ENCODE measurements at places on chromosomes 7 and 10. TPM values are rescaled to one million over a fixed set of nuclear protein-coding genes. Genes with fewer than 3 reads are reported as not detected.

GRCh38 chr7:70053421-70053820 is 455.1 kb downstream of the AUTS2 start:
- H3K36me3 ChIP-seq: no peaks in the 10 kb centered on the region
- no peak for DNase-seq

GRCh38 chr7:26307226-26307625 is 15.6 kb downstream of the SNX10 start:
- no peak overlapping the region for H3K27ac ChIP-seq
- H3K4me1 ChIP-seq: no peaks in the 10 kb centered on the region
- no peak for DNase-seq
- H3K4me3 ChIP-seq: no peak overlapping the region
- no peaks in the 10 kb centered on the region for H3K27me3 ChIP-seq

The KIF20B gene
- total RNA-seq: 39.7 TPM

DNA sequence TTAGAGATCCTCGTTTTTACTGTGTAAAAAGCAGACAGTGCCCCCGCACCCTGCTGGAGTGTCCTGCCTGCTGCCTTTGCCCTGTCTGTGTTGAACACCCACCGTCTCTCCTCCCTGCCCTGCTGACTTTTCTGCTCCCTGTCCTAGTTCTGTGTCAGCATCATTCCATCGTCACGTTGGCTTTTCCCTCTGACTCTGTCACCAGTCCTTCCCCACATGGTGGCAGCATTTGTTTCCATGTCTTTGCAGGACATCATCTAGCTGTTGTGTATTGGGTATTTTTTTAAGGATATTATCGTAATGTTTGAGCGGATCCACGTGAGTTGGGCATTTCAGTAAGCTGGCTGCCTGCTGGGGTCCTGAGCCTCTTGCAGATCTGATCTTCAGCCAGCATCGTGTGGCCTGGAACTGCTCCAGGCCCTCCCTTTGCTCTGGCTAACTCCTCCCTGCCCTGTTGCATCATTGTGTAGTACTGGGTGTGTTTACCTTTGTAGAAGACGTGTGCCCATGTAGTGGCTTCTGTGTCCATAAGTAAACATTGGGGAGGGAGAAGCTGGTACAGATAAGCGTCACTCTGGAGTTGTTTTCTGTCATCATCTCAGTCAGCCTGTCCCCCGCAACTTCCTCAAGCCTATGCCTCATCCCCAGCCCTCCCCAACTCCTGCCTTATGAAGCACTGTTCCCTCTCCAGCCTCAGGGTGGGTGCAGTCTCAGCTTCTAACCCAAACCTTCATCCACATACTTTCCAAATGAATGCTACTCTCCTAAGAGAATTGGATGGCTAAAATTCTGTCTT is 44.3 kb downstream of the TRRAP start:
- no peak overlapping the region for H3K4me3 ChIP-seq
- H3K4me1 ChIP-seq: no peaks in the 10 kb centered on the region
- H3K27me3 ChIP-seq: no peaks in the 10 kb centered on the region

DNA sequence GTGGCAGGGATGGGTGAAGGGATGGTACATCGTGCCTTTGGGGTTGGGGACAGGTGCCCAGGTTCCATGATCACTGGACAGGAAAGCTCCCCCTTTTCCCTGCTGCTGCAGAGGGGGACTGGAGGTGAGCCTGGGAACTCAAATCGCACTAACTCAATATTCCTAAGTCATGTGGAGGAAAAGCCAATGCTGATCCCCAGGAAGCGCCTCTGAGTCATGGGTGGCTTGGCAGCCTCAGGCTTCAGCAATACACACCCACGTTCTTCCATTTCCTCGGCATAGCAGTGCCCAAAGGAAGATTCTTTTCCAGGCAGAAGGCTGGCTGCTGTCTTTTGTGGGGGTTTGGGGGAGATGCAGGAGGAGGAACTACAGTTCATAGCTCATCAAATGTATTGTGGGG is 165.8 kb downstream of the CCDC3 start:
- H3K27ac ChIP-seq: no peak overlapping the region
- no peaks in the 10 kb centered on the region for H3K27me3 ChIP-seq
- H3K4me3 ChIP-seq: no peak overlapping the region

The GRID1 gene
- not detected for total RNA-seq

- H3K36me3 ChIP-seq: no peaks in the 10 kb centered on the region
- H3K27me3 ChIP-seq: no peaks in the 10 kb centered on the region
- peaks cover 4% of the 10 kb centered on the region for H3K4me1 ChIP-seq
- H3K4me3 ChIP-seq: no peak overlapping the region
These were observed 26.5 kb downstream of the MDH2 start for GRCh38 chr7:76074306-76074971.

The CNTNAP2 gene
- not detected for total RNA-seq

GRCh38 chr7:127532151-127532550 is 53.2 kb downstream of the GCC1 start:
- DNase-seq: no peak
- H3K27ac ChIP-seq: no peak overlapping the region
- no peaks in the 10 kb centered on the region for H3K4me1 ChIP-seq
- H3K36me3 ChIP-seq: no peaks in the 10 kb centered on the region

The SEM1 gene
- total RNA-seq: 94.7 TPM

The ERVW-1 gene
- total RNA-seq: not detected

- H3K27me3 ChIP-seq: no peaks in the 10 kb centered on the region
- H3K27ac ChIP-seq: no peak overlapping the region
- no peak overlapping the region for H3K4me3 ChIP-seq
- H3K4me1 ChIP-seq: no peaks in the 10 kb centered on the region
- no peak for DNase-seq
These were observed 369.1 kb downstream of the GRID1 start for GRCh38 chr10:85997544-85997943.

DNA sequence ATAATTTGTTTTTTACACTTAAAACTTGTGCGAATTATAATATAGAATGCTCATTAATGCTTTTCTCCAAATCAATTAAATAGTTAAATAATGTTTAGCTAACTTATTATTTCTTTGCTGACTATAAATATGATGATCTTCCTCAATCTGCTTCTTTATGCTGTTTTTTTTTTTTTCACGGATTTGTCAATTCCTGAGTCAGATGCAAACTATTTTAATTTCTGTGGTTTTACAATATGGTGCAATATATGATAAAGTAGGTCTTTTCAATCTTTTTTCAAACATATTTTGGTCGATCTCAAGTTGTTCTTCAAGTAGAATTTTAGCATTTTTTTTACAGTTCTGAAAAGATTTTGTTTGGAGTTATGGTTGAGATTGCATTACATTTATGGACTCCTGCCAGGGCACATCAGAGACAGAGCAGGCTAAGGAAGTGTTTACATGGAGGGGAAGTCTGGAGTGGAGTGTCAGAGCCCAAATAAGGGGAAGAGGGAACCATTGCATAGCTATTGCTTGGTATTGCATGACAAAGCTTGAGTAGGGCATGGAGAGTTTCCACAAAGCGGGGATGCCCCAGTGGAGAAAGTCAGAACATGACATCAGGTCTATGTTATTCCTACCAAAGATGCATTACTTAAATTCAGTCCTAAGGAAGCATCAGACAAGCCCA is 204.4 kb downstream of the OTUD1 start:
- H3K4me1 ChIP-seq: no peaks in the 10 kb centered on the region
- no peaks in the 10 kb centered on the region for H3K27me3 ChIP-seq
- no peak overlapping the region for H3K27ac ChIP-seq
- no peak for DNase-seq

GRCh38 chr10:123854003-123854402 is 37.6 kb downstream of the CPXM2 start:
- H3K27me3 ChIP-seq: no peaks in the 10 kb centered on the region
- H3K36me3 ChIP-seq: no peaks in the 10 kb centered on the region
- no peak for DNase-seq
- no peak overlapping the region for H3K27ac ChIP-seq
- H3K4me1 ChIP-seq: peaks cover 1% of the 10 kb centered on the region

DNA sequence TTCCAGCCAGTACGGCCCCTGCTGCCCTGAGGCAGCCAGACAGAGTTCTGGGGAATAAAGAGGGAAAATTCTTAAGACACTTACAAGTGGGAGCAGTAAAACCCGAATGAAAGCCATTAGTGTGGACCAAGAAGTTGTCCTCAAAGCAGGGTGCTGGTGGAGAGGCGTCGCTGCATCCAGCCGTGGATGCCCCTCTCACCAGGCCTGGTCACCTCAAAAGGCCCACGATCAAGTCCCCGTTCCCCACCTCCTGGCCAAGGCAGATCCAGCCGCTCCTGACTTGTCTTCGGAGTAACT is 656 bp downstream of the VSTM4 start:
- no peaks in the 10 kb centered on the region for H3K36me3 ChIP-seq
- peaks cover 23% of the 10 kb centered on the region for H3K27me3 ChIP-seq
- no peak overlapping the region for H3K27ac ChIP-seq
- H3K4me3 ChIP-seq: peak overlapping the region; percentile 40

DNA sequence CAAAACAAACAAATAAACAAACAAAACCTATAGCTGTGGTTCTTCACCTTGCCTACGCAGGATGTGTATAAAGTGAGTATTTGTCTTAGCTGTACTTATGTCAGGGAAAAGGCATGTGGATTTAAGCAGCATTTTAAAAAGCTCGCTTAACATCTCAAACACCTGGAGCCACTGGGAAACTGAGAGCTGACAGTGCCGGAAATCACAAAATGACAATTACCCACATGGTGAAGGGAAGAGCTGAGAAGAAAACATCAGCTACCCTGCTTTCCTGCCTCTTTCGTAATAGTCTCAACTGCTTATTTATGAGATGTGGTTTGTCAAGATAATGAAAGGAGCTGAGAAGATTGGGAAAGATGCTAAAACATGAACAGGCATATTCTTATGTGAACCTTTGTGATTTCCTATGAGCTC is 31.1 kb upstream of the MSMB start:
- no peaks in the 10 kb centered on the region for H3K27me3 ChIP-seq
- no peak overlapping the region for H3K4me3 ChIP-seq
- H3K4me1 ChIP-seq: no peaks in the 10 kb centered on the region
- no peak overlapping the region for H3K27ac ChIP-seq

- no peaks in the 10 kb centered on the region for H3K4me1 ChIP-seq
- H3K27ac ChIP-seq: no peak overlapping the region
- no peak overlapping the region for H3K4me3 ChIP-seq
- H3K36me3 ChIP-seq: no peaks in the 10 kb centered on the region
- no peaks in the 10 kb centered on the region for H3K27me3 ChIP-seq
These were observed 1191.1 kb downstream of the SORCS1 start for GRCh38 chr10:105973360-105973759.

The NUP205 gene
- 81.3 TPM for total RNA-seq

DNA sequence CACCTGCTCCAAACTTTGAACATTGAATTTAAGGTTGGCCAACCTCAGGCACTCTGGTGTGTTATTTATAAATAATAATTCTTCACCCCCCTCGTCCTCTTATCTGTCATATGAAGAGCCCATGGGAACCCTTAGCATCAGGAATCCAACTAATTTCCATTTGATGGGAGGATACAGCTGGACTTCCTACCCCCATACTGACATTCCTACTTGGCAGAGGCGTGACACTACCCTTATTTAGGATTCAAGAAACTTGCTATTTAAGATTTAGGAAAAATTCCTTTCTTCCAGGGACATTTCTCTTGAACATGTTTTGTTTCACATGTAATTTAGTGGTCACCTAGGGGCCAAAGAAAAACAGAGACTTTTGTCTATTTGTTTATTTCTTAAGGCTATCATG is 171.9 kb upstream of the NRP1 start:
- H3K4me3 ChIP-seq: no peak overlapping the region
- H3K27me3 ChIP-seq: peaks cover 3% of the 10 kb centered on the region
- no peak for DNase-seq
- H3K36me3 ChIP-seq: no peaks in the 10 kb centered on the region
- H3K27ac ChIP-seq: no peak overlapping the region

The SLC16A12 gene
- total RNA-seq: not detected

The SUGCT gene
- total RNA-seq: 2.2 TPM

DNA sequence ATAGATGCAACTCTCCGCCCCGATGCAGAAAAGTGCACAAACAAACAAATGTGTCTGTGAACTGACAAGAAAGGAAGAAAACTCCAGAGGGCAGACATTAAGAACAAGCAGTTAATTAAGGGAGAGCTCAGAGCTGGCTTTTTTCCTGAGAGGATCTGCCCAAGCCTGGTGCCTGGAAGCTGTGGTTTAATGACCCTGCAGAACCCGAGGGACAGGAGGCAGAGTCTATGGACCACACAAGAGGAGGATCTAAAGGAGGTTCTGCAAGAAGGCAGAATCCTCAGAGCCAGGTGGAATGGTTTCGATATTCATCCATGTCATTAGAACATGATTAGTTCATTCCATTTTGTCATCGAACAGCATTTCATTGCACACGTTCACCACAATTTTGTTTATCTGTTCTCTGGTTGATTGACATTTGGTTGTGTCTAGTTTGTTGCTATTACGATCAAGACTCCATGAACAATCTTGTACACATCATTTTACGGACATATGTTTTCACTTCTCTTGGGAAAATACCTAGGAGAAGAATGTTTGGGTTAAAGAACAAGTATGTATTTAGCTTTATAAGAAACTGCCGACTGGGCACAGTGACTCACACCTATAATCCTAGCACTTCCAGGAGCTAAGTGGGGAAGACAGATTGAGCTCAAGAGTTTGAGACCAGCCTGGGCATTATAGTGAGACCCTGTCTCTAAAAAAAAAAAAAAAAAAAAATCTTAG is 560.2 kb downstream of the CALN1 start:
- no peak overlapping the region for H3K27ac ChIP-seq

GRCh38 chr10:50439187-50439586 is 184.6 kb downstream of the SGMS1 start:
- no peak for DNase-seq
- H3K4me1 ChIP-seq: no peaks in the 10 kb centered on the region
- H3K36me3 ChIP-seq: no peaks in the 10 kb centered on the region
- no peak overlapping the region for H3K4me3 ChIP-seq
- no peak overlapping the region for H3K27ac ChIP-seq

DNA sequence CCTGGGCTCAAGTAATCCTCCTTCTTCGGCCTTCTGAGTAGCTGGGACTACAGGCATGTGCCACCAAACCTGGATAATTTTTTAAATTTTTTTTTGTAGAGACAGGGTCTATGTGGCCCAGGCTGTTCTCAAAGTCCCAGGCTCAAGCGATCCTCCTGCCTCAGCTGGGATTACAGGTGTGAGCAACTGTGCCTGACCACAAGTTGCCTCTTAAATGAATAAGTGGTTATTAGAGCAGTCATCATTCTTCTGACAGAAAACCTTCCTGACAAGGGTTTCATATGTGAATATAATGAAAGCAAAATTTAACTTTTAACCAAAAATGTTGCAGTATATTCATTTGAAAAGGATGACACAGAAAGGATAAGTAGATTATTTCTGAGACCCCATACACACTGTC is 532.5 kb downstream of the GRM8 start:
- no peak overlapping the region for H3K4me3 ChIP-seq
- H3K36me3 ChIP-seq: no peaks in the 10 kb centered on the region
- no peaks in the 10 kb centered on the region for H3K4me1 ChIP-seq
- no peak for DNase-seq

The RTKN2 gene
- total RNA-seq: 4.8 TPM

DNA sequence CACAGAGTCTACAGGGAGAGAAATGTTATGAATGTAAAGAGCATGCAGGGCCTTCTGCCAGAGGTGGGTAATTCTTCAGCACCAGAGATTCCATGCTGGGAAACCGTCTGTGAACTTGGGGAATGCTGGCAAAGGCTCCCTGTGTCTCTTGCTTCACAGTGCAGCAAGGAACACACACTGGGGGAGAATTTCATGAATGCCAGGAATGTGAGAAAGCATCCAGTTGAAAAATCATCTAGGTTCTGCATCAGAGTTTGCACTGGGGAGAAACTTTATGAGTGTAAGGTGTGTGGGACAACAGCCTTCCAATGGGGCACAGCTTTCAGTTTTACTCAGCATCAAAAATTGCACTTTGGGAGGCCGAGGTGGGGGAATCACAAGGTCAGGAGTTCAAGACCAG is 224.3 kb upstream of the IGFBP3 start:
- H3K4me3 ChIP-seq: no peak overlapping the region
- no peaks in the 10 kb centered on the region for H3K36me3 ChIP-seq
- peaks cover 2% of the 10 kb centered on the region for H3K27me3 ChIP-seq
- H3K27ac ChIP-seq: no peak overlapping the region
- H3K4me1 ChIP-seq: no peaks in the 10 kb centered on the region
